Activated T-helper 1 cell treated with Interleukin-2 at 50 U/mL for 16 hours (primary cell): ENCODE measurements at places on chromosomes 12 and 14.

GRCh38 chr12:49244176-49244575 is 20.7 kb upstream of the TUBA1C start:
- DNase-seq: no peak

GRCh38 chr12:58980768-58981167 is 60.5 kb upstream of the LRIG3 start:
- DNase-seq: no peak

GRCh38 chr14:60532442-60532841 is 23.5 kb downstream of the SIX6 start:
- no peak for DNase-seq

DNA sequence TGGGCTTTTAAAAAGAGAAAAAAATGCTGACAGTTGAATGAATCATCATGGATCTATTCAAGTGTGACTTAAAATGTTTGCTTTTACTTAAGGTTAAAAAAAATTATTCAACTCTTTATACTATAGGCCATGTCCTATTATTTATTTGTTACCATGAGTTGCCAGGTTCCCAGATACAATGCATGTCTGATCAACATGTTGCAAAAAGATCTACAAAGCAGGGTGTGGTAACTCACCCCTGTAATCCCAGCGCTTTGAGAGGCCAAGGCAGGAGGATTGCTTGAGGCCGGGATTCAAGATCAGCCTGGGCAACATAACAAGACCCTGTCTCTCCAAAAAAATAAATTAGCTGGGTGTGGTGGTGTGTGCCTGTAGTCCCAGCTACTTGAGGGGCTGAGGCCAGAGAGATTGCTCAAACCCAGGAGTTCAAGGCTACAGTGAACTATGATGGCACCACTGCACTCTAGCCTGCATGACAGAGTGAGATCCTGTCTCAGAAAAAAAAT is 460.8 kb downstream of the BCAT1 start:
- no peak for DNase-seq

GRCh38 chr12:104183443-104183842 is 32.1 kb upstream of the TXNRD1 start:
- no peak for DNase-seq

GRCh38 chr14:39181026-39181692 is 6.1 kb downstream of the PNN start:
- no peak for DNase-seq

DNA sequence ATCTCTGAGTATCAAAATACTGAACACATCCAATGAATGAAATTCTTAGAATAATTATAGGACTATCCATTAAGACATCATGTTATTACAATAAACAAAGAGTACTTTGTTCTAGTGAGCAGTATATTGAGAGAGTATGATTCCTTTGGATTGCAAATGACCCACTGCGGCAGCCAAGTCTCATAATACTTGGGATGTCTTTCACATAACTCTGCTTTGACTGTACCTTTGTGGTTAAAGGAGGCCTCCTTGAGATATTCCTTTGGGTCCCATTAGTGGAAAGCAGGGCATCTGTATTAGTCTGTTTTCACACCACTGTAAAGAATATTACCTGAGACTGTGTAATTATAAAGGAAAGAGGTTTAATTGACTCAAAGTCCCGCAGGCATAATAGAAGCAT is 593.8 kb downstream of the TRHDE start:
- DNase-seq: no peak

GRCh38 chr12:131912518-131913274 is 16.4 kb upstream of the PUS1 start:
- DNase-seq: no peak

GRCh38 chr12:54126696-54127537 is 61.9 kb downstream of the SMUG1 start:
- DNase-seq: no peak

GRCh38 chr12:56521590-56522371 is at the start of gene RBMS2:
Gene RBMS2, plus strand, starts transcription at chr12:56521820. Its CDS starts 204 bp downstream, at chr12:56522024.
- peak; percentile 13 for DNase-seq

DNA sequence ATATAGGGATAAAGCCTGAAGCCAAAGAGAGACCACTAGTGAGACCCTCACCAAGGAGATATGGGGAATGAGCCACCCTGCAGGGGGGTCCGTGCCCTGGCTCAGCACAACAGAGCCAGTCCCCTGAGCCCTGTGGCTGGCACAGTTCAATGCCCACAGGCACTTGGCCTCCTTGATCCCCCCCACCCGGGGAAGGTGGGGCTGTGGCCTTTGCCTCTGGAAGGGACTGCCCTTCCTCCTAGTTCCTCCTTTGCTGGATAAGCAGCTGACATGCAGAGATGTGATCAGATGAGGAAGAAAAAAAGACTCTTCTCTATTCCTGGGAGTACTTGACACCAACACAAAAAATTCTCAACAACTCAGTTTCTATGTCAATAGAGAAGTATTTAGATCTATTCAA is 19.9 kb downstream of the TTC7B start:
- DNase-seq: no peak

GRCh38 chr12:107567876-107568619 is 117.6 kb upstream of the PWP1 start:
- no peak for DNase-seq

DNA sequence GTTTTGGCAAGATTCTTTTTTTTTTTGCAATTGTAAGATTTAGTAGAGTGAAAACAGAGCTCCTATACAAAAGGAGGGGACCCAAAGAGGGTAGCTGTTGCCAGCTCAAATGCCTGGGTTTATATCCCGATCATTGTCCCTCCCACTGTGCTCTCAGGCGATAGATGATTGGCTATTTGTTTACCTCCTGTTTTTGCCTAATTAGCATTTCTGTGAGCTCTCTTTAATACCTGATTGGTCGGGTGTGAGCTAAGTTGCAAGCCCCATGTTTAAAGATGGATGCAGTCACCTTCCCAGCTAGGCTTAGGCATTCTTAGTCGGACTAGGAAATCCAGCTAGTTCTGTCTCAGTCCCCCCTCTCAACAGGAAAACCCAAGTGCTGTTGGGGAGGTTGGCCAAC is 1.9 kb downstream of the EXOC3L4 start:
- no peak for DNase-seq

DNA sequence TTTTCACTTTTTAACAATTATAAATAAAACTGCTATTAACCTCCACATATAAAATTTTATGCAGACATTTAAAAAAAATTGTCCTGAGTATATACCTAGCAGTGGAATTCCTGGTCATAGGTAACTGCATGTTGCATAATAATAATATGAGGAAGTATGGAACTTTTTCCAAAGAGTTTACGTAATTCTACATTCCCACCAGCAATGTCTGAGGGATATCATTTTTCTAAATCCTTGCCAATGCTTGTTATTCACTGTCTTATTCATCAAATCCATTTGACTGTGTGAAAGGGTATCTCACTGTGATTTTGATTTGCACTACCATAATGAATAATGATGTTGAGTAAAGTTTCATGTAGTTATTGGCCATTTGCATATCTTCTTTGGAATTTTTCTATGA is 393.8 kb downstream of the LRFN5 start:
- DNase-seq: no peak

DNA sequence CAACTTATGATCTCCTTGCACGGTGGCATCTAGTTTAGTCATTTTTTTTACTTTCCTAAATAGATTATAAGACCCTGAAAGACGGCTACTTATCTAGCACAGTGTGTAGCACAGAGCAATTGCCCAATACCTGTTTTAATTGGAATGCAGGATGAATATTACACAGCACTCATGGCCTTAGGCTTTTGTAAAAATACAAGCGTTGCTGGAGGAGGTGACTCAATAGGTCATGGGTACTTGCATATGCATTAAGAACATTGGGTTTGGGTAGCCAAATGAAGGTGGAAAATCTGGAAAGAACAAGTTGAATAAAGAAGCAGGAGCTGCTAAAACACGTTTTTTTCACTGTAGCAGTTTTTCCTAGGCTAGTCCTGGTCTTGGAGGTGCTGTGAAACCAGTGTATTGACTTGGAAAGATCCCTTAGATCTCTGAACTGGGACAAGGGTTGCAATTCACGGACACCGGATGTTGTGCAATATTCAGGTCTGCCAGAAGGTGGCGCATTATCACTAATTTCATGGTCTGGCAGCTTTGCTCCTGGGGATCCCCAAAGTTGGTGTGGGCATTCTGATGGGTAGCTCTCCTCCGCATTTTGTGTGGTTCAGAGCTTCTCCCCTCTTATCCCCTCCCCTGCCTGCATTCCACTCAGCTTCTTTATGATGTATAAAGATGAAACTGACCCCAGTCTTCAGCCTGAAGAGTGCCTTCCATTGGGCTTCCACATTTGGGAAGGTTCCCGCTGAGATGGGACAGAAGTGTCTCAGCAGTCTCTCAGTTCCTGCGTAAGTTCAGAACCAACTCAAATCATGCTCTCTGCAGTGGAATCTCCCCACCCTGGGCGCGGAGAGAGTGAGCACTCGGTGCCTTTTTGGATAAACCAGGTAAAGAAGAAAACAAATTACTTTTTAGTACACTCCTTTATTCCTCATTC is 278.3 kb downstream of the NRXN3 start:
- no peak for DNase-seq

- DNase-seq: no peak
These were observed 8.3 kb downstream of the MVK start for GRCh38 chr12:109581856-109582255.

DNA sequence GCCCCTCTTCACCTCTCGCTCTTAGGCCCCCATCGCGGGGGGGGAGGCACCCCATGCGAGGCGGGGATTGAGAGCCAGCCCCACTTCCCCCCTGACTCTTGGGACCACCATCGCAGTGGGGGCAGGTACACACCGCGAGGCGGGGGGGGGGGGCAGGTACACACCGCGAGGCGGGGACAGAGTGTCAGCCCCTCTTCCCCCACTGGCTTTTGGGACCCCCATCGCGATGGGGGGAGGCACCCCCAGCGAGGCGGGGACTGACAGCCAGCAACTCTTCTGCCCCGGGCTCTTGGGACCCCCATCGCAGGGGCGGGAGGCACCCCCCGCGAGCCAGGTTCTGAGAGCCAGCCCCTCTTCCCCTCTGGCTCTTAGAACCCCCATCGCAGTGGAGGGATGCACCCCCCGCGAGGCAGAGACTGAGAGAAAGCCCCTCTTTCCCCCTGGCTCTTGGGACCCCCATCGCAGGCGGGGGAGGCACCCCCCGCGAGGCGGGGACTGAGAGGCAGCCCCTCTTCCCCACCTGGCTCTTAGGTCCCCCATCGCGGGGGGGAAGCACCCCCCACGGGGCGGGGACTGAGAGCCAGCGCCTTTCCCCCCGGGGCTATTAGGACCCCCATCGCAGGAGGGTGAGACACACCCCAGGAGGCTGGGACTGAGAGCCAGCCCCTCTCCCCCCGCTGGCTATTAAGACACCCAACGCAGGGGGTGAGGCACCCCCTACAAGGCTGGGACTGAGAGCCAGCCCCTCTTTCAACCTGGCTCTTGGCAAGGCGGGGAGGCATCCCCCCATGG is 196.5 kb upstream of the PZP start:
- no peak for DNase-seq

GRCh38 chr14:25252793-25253192 is 202.8 kb upstream of the STXBP6 start:
- DNase-seq: no peak

- no peak for DNase-seq
These were observed 41.7 kb downstream of the TSPAN19 start for GRCh38 chr12:84994426-84994825.

DNA sequence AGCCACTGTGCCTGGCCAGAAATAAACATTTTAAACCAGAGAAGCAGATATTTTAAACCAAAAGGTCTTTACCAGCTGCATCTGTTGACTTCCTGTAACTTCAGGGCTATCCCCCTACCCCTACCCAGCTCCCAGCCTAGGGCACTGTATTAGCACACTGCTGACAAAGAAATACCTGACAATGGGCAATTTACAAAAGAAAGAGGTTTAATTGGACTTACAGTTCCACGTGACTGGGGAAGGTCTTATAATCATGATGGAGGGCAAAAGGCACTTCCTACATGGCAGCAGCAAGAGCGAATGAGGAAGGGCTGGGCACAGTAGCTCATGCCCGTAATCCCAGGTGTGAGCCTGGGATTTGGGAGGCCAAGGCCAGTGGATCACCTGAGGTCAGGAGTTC is 26.0 kb downstream of the GEMIN2 start:
- DNase-seq: no peak

DNA sequence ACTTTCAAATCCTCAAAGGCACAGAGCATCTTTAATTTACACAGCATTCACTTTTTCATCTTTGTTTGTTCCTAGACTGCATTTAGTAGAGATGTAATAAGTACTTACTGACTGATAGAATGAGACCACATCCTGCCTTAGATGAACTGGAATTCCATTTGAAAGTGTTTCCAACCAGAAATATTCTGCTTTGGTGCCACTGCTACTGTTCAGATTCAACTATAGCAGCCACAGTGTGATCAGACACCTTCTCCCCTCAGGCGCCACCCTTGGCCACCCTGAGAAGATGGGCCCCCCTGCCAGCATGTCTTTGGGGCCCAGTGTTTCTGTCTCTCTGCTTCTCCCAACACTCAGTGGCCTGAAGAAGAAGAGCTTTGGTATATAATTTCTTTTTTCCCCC is 449.1 kb downstream of the RAD51B start:
- DNase-seq: no peak

DNA sequence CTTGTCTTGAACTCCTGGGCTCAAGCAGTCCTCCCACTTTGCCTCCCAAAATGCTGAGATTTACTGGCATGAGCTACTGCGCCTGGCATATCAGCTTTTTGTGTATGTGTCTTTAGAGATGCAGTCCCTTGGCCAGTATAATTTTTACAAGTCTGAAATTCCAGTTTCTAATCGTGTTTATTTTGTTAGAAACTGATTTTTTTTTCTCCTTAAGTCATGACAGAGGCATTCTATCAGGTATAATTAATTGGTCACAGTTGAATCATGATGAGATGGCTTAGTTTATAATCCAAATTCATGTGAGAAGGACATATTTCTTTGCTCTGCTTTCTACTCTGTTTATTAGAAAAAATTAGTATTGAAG is 98.9 kb downstream of the PCNX1 start:
- DNase-seq: no peak

DNA sequence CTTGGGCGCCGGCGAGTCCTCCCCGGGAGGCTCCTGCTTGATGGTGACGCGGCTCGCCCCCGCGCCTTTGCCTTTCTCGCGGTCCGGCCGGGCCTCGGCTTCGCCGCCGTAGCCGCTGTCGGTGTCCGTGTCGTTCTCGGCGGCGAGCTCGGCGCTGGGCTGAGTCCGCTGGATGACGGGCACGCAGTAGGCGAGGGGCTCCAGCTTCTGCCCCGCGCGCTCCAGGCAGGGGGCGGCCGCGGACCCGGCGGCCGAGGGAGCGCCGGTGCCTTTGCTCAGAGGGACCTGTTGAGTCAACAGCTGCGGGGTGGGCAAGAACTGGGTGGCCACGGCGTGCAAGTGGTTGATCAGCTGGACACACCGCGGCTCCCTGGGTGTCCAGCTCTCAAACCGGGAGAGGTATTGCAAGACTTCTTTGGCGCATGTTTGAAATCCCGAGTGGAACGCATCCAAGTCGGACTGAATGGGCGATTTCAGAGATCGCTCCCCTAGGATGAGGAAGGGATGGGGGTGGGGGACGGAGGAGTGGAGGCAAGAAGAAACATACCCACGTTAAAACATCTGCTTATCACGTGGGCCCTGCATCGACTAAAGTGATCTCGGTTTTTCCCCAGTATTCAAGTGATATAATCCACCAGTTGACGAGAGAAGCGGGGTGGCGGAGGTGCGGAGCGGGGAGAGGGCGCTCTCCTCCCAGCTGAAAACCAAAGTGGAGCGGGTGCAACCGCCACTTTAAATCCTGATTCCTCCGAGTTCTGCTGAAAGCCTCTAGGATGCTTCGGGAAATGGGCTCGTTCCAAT is 2.0 kb downstream of the BHLHE41 start:
- no peak for DNase-seq

- no peak for DNase-seq
These were observed 29.5 kb downstream of the NINJ2 start for GRCh38 chr12:633731-634130.
